ENCODE measurements at places on chromosomes 7 and 10.

- no peak for DNase-seq
Measured at GRCh38 chr7:16661924-16662323, 15.9 kb downstream of the BZW2 start.

- no peak for DNase-seq
Measured at GRCh38 chr7:35365523-35365922, 111.6 kb upstream of the TBX20 start.

DNA sequence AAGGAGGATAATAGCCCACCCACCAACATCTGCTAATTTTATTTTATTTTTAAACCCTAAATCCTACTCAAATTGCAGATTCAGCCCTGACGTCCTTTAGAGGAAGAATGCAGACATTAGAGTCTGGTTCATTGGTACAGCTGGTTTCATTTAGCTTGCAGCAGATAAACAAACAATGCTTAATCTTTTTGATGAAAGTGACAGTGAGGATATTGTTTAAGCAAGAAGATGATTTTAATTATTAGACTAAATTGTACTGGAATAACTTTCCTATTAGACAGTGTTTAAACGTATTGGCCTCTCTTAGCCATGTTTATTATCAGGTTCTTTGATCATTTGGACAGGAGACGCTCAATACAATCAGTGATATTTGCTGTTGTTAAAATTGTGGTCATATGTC is 164.8 kb downstream of the CDK14 start:
- no peak for DNase-seq

DNA sequence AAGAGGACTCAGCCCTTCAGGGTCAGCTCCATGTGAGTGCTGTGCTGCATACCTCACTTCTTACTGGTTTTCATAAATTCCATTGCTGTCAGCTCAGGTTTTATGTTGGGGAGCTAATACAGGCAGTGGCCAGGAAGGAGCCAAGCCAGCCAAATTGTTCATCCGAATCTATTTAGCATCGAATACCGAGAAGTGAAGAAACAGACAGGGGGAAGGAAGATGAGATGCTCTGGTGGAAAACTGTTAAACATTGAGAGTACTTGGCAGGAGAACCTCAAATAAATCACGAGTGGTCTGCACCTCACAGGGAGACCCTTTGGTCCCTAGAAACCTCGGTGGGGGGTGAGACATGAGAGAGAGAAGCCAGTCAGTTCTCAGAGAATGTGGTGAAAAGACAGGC is 196.0 kb upstream of the TMEM72 start:
- no peak for DNase-seq

DNA sequence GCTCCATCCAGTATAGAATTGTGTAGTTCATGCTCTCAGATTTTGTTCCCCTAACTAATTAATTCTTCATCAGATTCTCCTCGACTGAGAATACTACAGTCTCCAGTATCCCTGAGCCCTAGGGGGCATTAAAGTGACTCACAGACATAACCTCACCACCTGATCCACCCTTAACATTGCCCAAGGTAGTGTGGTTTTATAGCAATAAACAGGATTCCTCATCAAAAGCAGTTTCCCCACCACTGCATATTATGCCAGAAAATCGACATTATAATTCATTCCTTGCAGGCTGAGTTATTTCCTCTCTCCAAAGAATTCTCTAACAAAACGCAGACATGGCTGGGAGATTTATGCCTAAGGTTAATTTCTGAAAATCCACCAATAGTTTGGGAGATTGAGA is 1402.5 kb upstream of the CELF2 start:
- DNase-seq, result no peak

DNA sequence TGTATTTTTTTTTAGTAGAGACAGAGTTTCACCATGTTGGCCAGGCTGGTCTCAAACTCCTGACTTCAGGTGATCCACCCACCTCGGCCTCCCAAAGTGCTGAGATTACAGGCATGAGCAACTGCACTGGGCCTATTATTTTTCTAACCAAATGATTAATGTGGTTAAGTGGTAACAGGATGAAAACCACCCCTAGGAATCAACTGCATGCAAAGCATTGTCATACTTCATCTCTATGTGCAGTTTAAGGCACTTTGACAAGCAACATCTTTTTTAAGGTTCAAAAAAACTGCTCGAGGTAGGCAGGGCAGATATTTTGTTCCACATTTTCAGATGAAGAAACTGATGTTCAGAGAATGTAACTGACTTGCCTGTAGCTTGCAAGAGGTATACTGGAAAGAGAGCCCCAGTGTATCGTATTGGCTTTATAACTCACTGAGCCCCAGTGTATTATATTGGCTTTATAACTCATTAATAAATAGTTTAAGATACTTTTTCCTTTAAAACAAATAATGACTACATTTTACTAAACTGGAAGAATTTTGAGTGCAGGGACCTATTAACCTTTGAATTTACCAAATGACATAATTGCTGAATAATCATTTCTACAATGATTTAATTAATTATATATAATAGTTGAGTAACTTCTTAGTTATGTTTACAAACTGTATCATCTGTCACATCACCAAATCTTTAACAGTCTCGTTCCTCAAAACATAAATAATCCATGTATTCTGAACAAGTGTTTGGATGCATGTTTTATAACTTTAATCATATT is 38.1 kb downstream of the RTKN2 start:
- no peak for DNase-seq

- DNase-seq, result no peak
Measured at GRCh38 chr7:80215734-80216133, 81.1 kb downstream of the GNAI1 start.

- DNase-seq, result no peak
Measured at GRCh38 chr10:59181668-59182067, 5.2 kb downstream of the PHYHIPL start.

GRCh38 chr10:15476337-15476736 is 105.2 kb upstream of the FAM171A1 start:
- DNase-seq, result no peak

GRCh38 chr10:3476640-3477448 is 304.3 kb upstream of the PITRM1 start:
- DNase-seq, result no peak

DNA sequence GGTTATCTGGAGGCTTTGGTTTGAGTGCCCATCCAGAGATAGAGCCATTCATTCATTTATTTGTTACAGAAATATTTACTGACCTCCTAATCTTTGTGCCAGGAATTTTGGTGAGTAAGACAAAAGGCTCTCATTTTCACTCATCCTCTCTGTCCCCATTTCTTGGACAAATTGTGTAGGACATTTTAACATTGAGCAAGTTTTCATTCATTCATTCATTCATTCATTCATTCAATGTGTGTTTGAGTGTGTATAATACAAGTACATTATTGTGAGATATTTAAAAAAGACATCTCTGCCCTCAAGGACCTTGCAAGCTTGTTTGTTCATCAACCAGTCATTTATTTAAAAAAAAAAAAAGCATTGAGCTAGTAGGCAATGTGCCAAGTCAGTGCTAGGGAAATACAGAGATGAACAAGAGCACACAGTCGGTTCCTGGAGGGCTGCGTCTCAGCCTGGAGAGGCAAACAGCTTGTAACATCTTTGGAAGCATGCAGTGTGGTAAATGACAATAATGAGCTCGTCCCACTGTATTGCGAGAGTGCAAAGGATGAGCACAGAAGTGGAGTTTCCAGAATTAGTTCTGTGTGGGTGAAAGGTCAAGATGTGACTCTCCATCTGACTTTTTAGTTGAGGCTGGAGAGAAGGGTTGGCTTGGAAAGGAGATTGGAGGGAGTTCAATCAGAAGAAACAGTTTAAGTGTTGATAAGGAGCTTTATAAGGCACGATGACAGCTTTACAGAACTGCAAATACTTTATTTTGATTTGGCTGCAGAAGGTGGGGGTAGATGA is 50.5 kb upstream of the HBP1 start:
- no peak for DNase-seq

DNA sequence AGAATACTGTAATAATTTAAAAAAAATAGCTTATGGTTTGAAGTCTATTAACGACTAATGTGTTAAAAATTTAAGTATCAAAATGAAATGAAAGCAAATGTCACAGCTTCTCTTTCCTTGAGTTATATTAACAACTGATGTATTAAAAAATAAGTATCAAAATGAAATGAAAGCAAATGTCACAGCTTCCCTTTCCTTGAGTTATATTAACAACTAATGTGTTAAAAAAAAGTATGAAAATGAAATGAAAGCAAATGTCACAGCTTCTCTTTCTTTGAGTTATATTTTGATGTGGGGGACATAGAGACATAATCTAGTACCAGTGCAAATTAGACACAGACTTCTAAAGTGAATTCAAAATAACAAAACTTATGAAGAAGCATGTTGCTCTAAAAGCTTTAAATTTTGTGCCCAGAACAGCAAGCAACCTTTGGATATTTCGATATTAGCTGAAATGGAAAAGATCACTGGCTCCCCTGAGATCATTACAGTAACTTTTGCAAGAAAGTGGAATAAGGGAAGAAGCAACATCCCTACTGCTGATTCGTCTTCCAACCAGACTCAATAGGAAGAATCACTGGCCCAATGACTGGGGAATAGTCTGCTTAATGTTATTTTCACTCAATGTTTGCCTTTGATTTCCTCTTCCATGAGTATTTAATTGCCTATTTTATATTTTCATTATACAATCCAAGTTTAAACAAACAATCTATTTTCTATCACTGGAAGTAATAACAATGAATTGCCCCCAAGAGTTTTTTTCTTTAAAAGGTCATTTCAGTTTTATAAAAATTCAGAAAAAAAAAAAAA is 8.0 kb downstream of the SKAP2 start:
- DNase-seq, result no peak

GRCh38 chr7:8325067-8325466 is 63.1 kb upstream of the ICA1 start:
- no peak for DNase-seq

DNA sequence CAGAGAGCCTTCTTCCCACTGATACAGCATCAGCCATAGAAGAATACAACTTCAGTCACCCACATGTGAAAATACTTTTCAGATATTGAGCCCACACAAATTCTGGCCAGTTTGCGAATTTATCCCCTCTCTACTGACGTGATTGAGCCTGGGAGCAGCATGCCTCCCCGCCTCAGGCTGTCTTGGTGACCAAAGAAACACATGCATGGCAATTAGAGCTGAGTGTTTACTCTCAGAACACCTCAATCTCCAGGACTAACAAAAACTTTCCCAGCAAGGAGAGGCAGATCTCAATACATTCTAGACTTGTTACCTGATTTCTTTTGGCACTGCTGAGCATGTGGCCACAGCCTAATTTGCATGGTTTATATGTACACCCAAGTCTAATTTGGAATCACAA is 122.5 kb downstream of the TMEM26 start:
- DNase-seq, result no peak

DNA sequence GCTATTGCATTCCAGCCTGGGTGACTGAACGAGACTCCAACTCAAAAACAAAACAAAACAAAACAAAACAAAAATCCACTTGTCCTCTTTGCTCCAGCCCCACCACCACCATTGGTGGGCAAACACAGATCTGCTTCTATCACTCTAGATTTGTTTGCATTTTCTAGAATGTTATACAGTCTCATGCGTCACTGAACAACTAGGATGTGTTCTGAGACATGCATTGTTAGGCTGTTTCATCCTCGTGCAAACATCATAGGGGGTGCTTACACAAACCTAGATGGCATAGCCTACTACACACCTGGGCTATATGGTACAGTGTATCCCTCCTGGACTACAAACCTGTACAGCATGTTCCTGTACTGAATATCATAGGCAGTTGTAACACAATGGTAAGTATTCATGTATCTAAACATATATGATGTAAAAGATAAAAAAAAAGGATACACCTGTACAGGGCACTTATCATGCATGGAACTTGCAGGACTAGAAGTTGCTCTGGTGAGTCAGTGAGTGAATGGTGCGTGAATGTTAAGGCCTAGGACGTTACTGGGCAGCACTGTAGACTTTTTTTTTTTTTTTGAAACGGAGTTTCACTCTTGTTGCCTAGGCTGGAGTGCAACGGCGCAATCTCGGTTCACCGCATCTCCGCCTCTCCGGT is 45.3 kb downstream of the BTBD16 start:
- no peak for DNase-seq

DNA sequence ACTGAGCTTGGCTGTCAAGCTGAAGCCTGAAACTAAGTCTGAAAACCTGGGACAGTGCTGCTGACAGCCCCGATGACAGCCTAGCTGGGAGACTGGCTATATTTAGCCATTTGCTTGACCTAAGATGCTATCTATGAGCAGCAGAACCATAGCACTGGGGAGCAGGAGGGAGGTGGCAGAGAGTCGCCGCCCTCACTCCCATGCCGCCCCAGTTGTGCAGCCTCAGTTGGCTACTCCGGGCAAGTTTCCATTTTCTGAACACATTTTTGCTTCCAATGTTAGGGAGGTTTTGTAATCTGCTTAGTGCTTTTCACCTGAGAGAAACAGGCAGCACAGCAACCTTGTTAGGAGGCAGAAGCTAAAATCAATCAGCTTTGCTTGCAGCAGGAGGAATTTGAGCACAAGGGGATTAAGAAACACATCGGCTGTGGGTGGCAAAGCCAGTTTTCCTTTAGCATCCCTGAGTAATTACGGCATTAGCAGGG is 20.4 kb upstream of the C10orf71 start:
- no peak for DNase-seq

- DNase-seq, result no peak
Measured at GRCh38 chr10:131872011-131872826, 28.6 kb upstream of the PPP2R2D start.

DNA sequence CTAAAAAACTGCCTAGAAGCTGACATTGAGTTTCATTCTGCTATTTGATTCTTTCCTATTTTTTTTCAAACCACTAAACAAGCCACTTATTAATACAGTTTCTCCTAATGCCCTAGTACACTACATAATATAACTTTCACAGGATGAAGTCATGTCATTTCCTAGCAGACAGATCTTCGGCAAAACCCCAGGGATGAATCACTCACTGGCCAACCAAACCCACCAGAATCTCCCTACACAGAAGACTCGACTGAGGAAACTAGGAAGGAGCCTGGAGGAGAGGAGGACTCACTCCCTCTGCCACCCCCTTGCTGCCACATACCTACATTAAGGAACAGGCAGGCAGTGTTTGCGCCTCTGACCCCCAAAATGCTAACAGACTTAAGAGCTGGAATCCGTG is 33.4 kb downstream of the XPNPEP1 start:
- DNase-seq, result no peak

DNA sequence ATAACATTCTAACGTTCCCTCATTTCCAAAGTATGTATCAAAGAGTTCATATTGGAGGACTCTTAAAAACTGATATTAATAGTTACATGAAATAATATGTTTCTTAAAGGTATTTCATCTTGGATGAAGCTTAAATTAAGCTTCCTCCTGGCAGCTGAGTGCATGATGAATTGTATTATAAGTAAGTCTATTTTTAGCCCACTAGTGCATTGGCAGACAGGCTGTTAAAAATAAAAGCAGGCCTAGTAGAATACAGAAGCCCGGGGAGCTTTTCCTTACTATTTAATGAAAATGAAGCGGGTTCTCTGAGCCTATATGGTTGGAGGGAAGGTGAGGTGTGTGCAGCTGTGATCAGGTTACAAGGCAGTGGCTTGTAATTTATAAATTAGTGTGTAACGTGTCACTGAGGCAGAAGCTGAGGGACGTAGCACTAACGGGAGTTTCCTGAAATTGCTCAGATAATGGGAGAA is 130.7 kb upstream of the KMT2E start:
- DNase-seq, result no peak

Data from activated B cell treated with CpG ODN at 0.5 μM for 24 hours (primary cell).